ENCODE measurements at places on chromosomes 3 and 15.

- DNase-seq: no peak
- no peaks in the 10 kb centered on the region for H3K36me3 ChIP-seq
- no peaks in the 10 kb centered on the region for H3K4me1 ChIP-seq
- no peak overlapping the region for H3K4me3 ChIP-seq
Measured at GRCh38 chr3:69214241-69214640, 91.8 kb upstream of the LMOD3 start.

DNA sequence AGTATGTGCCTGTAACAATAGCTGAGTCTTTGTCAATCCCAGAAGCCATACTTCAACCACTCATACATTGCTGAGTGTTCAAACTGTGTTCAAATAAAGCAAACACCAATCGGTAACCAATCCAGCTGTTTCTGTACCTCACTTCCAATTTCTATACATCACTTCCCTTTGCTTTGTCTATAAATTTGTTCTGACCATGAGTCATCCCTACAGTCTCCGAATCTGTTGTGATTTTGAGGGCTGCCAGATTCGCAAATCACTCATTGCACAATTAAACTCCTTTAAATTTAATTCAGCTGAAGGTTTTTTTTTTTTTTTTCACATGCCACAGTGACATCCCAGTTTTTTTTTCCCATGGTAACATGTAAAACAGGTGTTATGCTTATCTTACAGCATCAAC, 870.3 kb downstream of the NAALADL2 start:
- H3K4me1 ChIP-seq: no peaks in the 10 kb centered on the region
- DNase-seq: no peak
- no peak overlapping the region for H3K4me3 ChIP-seq
- H3K27me3 ChIP-seq: no peaks in the 10 kb centered on the region

- peaks cover 2% of the 10 kb centered on the region for H3K27me3 ChIP-seq
- H3K4me3 ChIP-seq: no peak overlapping the region
Measured at GRCh38 chr15:78347586-78348543, 7.7 kb downstream of the CRABP1 start.

- peak overlapping the region; percentile 64 for H3K27ac ChIP-seq
- peaks cover 33% of the 10 kb centered on the region for H3K27me3 ChIP-seq
- peak overlapping the region; percentile 78 for H3K4me3 ChIP-seq
- no peaks in the 10 kb centered on the region for H3K36me3 ChIP-seq
Measured at GRCh38 chr3:12967606-12968351, 105.5 kb downstream of the IQSEC1 start.

DNA sequence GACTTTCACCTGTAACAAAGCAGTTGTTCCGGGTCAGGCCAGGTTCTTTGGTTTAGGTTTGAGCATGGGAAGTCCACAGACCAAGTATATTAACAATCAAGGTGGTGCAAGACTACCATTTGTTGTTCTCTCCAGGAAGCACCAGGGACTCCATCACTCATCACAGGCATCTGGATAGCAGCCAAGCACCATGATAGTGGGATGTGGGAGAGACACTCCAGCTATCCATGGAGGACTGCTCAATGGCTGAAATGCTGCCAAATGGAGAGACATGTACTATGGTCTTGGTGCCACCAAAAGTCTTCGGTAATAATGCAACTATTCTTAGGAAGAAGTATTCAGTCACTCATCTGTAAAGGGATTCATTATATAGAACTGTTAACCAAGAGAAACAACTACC, 143.0 kb downstream of the TNIK start:
- H3K27me3 ChIP-seq: no peaks in the 10 kb centered on the region
- H3K4me1 ChIP-seq: peaks cover 17% of the 10 kb centered on the region
- no peak overlapping the region for H3K4me3 ChIP-seq
- DNase-seq: no peak

- DNase-seq: no peak
- H3K4me3 ChIP-seq: no peak overlapping the region
- no peaks in the 10 kb centered on the region for H3K27me3 ChIP-seq
- H3K36me3 ChIP-seq: no peaks in the 10 kb centered on the region
Measured at GRCh38 chr3:172079326-172079976, 40.1 kb downstream of the FNDC3B start.

GRCh38 chr3:161430307-161430706, 59.0 kb upstream of the SPTSSB start:
- H3K27me3 ChIP-seq: no peaks in the 10 kb centered on the region
- DNase-seq: no peak
- H3K4me1 ChIP-seq: peaks cover 3% of the 10 kb centered on the region
- H3K27ac ChIP-seq: peak overlapping the region; percentile 45
- no peaks in the 10 kb centered on the region for H3K36me3 ChIP-seq
- H3K4me3 ChIP-seq: no peak overlapping the region

DNA sequence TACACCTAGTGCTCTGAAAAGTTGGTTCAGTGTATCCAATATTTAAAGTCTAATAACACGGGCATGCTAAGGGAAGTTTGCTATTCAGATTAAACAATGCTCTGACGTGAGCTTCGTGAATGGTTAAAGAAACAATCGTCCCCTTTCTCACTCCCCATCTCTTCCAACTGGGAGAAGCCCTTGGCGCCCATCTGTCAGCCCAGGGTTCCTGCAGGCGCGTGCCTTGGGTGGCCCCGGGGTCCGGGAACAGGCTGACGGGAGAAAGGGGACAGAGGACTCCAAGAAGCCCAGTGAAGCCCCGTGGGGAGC, 413 bp downstream of the SEC22C start:
- peak overlapping the region; percentile 92 for H3K27ac ChIP-seq
- H3K4me3 ChIP-seq: peak overlapping the region; percentile 93
- no peak for DNase-seq
- peaks cover 23% of the 10 kb centered on the region for H3K4me1 ChIP-seq

DNA sequence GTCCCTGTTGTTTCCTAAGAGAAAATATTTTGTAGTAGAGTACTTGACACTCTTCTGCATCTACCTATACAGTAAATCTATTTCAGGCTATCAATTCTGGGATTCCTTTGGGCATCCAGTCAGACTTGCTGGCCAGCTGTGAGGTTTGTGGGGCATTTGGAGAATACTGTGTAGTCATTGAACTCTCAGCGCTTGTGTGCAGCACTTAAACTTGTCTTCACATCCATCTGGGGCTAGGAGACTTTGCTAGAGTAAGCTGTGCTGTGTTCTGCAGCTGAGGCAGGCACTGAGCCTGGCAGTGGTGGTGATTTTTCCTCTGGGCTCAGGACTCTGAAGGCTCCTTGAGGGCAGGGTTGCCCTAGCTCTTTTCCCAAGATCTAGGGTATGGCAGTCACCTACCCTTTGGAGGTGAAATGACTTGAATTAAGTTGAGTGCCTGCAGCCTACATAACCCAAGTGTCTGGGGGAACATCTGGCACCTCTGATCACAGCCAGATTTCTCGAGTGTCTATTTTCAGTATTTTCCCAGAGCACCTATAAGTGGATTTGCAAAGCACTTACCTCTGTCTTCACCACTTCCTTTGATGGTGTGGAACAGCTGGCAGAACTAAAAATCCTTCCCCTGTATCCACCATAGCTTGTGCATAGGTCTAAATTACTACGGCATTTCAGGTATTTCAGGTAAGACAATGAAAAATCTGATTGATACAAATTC, 19.3 kb downstream of the CLSTN2 start:
- no peak overlapping the region for H3K4me3 ChIP-seq
- no peak overlapping the region for H3K27ac ChIP-seq
- no peak for DNase-seq
- H3K27me3 ChIP-seq: no peaks in the 10 kb centered on the region
- H3K36me3 ChIP-seq: no peaks in the 10 kb centered on the region

DNA sequence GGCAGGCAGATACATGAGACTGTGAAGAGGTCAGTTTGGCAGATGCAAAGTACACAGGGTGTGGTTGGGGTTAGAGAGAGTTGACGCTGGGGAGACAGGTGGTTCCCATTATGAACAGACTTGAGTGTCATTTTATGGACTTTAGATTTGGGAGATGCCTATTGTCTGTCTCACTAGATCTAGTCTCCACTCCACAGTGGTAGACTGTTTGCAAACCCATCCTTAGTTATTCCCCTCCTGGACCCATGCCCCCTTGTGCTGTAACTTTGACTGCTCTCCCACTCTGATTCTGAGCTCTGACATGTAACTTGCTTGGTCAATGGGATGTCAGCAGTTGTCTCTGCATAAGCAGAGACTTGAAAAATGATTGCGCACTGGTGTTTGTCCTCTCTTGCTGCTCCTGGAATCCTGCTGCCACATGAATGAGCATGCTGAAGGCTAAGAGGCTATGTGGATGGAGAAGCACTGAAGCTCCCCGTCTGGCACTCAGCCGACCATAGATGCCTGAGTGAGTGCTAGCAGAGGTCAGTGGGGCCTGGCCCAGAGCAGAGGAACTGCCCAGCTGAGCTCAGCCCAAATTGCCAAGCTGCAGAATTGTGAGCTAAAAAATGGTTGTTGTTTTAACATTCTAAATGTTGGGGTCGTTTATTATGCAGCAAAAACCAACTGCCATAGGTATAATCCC, 88.2 kb downstream of the FAM43A start:
- H3K27me3 ChIP-seq: peaks cover 10% of the 10 kb centered on the region
- DNase-seq: no peak
- no peak overlapping the region for H3K27ac ChIP-seq
- H3K4me1 ChIP-seq: peaks cover 2% of the 10 kb centered on the region

DNA sequence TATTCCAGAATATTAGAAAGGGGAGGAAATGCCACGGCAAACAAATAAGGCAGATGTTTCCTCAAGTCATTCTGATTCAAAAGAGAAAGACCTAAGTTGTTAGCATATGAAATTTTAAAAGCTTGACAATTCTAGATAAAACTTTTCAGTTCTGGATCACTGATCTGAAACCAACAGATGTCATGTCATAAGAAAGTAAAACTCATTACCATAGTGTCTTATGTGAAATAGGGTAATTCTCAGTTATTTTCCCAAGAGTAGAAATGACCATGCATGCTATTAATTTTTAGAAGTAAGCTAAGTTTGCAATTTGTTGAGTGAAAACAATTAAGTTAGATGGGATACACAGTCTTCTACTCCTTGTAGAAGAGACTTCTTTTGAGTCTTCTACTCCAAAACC, 630.3 kb downstream of the NAALADL2 start:
- H3K4me1 ChIP-seq: no peaks in the 10 kb centered on the region
- H3K36me3 ChIP-seq: no peaks in the 10 kb centered on the region
- no peak overlapping the region for H3K4me3 ChIP-seq
- DNase-seq: no peak
- H3K27me3 ChIP-seq: no peaks in the 10 kb centered on the region

DNA sequence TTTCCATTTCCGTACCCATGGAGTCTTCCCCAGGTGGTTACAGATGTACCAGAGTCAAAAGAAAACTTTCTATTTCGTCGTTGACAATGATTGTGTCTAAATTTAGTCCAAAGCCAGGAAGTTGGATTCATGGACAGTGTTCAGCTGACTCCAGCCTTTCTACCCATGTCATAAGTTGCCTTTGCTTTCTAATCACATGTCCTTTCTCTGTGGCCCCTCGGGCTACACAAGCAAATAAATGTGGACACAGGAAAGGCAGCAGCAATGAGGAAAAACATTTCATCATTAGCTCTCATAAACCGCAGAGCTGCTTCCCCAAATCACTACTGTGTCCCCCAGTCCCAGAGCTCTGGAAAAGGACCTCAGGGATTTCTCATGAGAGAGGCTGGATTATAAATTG, 82.0 kb downstream of the USF3 start:
- no peaks in the 10 kb centered on the region for H3K4me1 ChIP-seq
- no peak overlapping the region for H3K4me3 ChIP-seq
- no peak overlapping the region for H3K27ac ChIP-seq
- no peak for DNase-seq

DNA sequence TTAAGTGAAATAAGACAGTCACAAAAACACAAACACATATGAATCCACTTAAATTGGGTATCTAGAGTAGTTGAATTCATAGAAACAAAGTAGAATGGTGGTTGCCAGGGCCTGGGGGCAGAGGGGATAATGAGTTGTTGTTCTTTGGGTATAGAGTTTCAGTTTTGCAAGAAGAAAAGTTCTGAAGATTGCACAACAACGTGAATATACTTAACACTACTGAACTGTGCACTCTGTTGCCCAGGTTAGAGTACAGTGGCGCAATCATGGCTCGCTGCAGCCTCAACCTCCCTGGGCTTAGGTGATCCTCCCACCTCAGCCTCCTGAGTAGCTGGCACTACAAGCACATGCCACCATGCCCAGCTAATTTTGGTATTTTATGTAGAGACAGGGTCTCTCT, 14.9 kb downstream of the GRAMD2A start:
- no peak overlapping the region for H3K4me3 ChIP-seq
- H3K36me3 ChIP-seq: no peaks in the 10 kb centered on the region
- H3K27me3 ChIP-seq: peaks cover 5% of the 10 kb centered on the region
- no peaks in the 10 kb centered on the region for H3K4me1 ChIP-seq
